ENCODE measurements at places on chromosomes 5 and 9. TPM values are rescaled to one million over a fixed set of nuclear protein-coding genes. Genes with fewer than 3 reads are reported as not detected.

GRCh38 chr9:93020771-93021670, 37.5 kb upstream of the SUSD3 start:
- peak; percentile 43 for DNase-seq

The GIN1 gene
- 8.7 TPM for total RNA-seq

GRCh38 chr5:165508861-165509260, 2003.4 kb downstream of the MAT2B start:
- DNase-seq, result no peak

The LCN9 gene
- total RNA-seq, result not detected

- DNase-seq, result no peak
These were observed 53.2 kb downstream of the BOD1 start for GRCh38 chr5:173563246-173563645.

DNA sequence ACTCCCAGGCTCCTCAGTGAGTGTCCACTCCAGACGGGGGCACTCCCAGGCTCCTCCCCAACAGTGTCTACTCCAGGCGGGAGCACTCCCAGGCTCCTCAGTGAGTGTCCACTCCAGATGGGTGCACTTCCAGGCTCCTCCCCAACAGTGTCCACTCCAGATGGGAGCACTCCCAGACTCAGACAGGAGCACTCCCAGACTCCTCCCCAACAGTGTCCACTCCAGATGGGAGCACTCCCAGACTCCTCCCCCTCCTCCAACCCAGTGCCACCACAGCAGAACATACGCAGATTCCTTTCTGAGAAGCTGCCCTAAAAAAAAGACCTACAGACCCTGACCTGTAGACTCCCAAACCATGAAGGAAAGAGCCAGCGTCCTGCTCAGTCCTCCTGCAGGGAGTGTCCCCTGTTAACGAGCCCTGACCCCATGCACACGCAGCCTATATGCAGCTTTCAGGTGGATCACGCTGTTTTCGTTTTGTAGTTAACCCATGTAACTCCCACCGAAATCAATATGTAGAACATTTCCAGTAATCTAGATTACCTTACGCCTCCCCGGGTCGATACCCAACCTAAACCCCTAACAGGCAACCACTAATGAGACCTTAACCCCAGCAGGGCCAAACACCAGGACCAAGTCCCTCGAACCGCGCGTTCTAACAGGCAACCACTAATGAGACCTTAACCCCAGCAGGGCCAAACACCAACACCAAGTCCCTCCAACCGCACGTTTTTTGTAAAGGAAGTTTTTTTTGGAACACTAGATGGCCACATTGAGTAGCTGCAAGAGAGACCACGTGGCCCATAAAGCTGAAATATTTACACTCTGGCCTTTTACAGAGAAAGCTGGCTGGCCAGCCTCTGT, 15.7 kb downstream of the PNPLA7 start:
- peak; percentile 33 for DNase-seq

GRCh38 chr5:93054424-93055163, 526.4 kb downstream of the NR2F1-AS1 start:
- no peak for DNase-seq

DNA sequence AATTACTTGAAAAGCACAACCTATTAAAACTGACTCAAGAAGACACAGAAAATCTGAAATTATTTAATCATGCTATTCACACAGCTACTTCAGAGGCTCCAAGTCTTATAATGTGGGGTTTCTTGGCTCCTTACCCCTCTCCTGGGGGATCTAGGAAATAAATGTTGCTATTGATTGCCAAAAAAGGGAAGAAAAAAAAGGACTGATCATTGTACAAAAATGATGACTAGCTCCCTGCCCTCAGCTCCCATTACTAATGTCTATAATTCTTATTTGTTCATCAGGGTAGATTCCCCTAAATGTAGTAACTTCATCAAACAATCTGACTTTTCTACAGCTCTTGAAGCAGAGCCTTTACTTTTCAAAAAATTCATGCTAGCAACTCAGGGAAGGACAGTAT, 3.3 kb upstream of the SMC5 start:
- DNase-seq, result no peak

- no peak for DNase-seq
These were observed 12.8 kb upstream of the KCNV2 start for GRCh38 chr9:2704504-2704903.

- peak; percentile 13 for DNase-seq
These were observed 31.7 kb downstream of the GSN start for GRCh38 chr9:121299467-121300282.

The TMEM252 gene
- not detected for total RNA-seq

- DNase-seq, result no peak
These were observed 74.9 kb upstream of the OTULINL start for GRCh38 chr5:14506661-14507060.

DNA sequence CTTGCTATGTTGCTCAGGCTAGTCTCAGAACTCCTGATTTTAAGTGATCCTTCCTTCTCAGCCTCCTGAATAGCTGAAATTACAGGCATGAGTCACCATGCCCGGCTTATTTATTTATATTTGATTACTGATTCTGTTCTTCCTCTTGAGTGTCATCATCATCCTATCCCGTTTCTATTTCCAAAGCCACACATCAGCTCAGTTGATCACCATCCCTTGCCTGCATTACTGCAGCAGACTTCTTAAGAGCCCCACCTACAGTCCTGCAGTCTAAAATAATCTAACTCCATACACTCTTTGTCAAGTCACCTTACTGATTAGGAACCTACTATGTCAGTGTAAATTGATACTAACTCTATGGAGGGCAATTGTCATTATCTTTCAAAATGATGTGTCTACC, 138.9 kb upstream of the RAI14 start:
- no peak for DNase-seq

The HK3 gene
- total RNA-seq, result 0.22 TPM

The ENTPD2 gene
- total RNA-seq, result not detected

GRCh38 chr9:90188656-90189055, 454.0 kb downstream of the DIRAS2 start:
- DNase-seq, result no peak

DNA sequence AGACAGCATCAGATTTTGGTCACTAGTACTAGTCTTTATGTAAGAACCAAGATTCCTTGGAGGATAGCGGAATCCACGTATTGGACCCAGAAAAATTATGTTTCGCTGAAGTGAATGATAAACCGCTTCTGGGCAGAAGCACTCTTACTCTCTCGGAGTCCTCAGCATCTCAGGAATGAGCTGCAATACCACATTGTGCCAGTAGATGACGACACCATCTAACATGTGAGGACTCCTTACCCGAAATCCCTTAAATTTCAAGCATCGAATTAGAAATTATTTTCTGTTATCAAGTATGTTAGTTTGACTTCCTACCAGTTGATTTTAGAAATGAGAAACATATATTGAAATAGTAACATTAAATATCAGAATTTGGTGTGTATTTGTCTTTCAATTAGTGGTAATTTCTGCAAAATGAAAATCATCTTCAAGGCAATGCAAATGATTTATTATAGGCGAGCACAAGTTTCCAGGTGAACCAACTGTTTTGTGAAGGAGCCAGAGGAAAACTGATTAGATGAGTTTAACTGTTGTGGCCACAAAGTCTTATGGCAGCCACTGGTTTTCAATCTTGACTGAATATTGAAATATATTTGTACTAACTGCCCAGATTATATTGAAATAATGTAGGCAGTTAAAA, 66.0 kb upstream of the CAMK4 start:
- peak; percentile 86 for DNase-seq

GRCh38 chr5:60092671-60093422, 199.3 kb upstream of the PDE4D start:
- no peak for DNase-seq

GRCh38 chr9:129939431-129939830, 103.6 kb downstream of the FNBP1 start:
- no peak for DNase-seq

DNA sequence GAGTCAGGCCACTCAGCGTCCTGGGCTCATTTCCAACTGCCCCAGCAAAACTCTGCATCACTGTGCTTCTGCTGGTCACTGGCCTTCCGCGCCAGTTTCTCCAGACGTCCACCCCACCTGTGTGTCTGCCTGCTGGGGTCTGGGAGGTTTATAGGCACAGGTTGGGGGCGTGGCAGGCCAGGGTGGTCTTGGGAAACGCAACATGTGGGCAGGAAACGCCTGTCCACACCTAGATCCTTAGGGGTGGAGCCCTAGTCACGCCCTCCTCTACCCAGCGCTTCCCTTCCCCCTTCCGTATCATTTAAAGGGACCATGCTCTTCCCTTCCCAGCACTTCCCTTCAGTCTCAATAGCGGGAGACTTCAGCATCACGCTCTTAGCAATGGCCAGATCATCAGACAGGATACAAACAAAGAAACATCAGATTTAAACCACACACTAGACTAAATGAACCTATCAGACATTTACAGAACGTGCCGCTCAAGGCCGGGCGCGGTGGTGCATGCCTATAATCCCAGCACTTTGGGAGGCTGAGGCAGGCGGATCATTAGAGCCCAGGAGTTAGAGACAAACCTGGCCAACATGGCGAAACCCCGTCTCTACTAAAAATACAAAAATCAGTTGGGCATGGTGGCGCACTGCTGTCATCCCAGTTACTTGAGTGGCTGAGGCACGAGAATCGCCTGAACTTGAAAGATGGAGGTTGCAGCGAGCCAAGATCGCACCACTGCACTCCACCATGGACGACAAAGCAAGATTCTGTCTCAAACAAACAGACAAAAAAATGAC, 11.8 kb upstream of the BTNL9 start:
- no peak for DNase-seq

DNA sequence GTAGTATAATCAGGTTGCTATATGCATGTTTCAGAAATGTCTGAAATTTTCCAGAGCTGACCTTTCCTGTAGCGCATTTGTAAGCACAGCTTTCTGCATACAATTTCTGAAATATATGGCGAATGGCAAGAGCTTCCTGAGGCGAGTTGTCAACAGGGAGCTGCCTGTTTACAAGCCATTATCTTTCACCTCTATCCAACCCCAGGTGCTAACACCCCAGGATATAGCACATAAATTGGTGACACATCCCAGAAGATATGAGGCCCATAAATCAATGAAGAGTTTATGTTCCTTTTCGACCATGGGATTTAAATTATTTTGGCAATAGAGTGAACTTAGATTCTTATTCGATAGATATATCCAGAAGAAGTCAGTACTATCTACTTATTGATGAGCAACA, 379.8 kb downstream of the KDM4C start:
- DNase-seq, result no peak

The ORM2 gene
- total RNA-seq, result not detected

The PCDHA12 gene
- total RNA-seq, result not detected

GRCh38 chr9:116662646-116663310, 24.3 kb upstream of the TRIM32 start:
- no peak for DNase-seq

- DNase-seq, result no peak
These were observed 3.3 kb upstream of the DCTN3 start for GRCh38 chr9:34623374-34624235.

DNA sequence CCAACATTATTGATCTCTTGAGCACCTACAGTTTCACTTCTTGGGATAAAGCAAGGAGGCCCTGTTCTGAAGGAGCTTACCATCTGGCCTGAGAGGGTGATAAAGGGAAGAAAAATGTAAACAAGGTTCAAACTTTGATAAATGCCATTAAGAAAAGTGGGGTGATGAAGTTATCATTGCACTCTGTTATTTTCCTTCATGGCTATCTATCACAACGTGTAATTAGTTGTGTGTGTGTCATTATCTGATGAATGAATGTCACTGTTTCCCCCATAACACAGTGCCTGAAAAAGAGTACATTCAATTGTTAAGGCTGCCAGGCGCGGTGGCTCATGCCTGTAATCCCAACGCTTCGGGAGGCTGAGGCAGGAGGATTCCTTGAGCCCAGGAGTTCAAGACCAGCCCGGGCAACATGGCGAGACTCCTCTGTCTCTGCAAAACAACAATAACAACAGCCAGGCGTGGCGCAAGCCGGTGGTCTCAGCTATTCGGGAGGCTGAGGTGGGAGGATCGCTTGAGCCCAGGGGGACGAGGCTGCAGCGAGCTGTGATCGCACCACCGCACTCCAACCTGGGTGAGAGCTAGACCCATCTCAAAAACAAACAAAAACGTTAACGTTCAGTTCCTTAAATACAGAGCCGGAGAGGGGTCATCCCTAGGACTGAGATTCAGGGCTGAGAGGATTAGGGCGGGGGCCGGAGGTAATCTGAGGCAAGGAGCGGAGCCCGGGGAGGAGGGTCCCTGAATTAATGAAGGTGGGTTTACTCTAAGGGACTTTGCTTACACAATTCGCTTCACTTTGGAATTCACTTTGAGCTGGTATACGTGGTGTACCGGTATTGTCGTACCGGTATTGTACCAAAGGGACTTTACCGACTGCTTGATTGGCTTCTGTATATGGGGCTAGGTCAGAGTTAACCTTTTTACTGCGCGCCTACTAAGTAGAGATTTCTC, 917 bp downstream of the NHP2 start:
- no peak for DNase-seq

- no peak for DNase-seq
These were observed 1028.5 kb upstream of the ACO1 start for GRCh38 chr9:31355965-31356364.

The BRD9 gene
- 59.1 TPM for total RNA-seq

The EPB41L4A gene
- total RNA-seq, result 1.2 TPM

DNA sequence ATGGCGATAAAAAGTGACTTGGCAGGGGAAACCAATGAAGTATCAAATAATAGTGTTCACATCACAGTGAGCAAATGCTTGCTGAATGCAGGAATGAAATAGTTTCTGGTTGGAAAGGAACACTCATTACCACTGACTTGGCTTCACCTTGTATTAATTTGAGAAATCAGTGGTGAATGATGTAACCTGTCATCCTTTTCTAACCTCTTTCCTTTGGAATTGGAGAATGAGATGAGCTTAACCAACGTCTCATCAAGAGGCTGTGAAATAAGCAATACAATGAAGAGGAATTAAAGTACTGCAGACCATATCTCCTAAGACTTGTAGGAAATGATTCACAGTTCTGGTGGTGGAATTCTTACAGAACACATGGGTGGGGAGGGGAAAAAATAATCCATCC, 192.2 kb downstream of the DMAC1 start:
- DNase-seq, result no peak

The CDKN2A gene
- total RNA-seq, result 16.6 TPM

The KCNV2 gene
- total RNA-seq, result not detected

The NELFB gene
- total RNA-seq, result 66.6 TPM

DNA sequence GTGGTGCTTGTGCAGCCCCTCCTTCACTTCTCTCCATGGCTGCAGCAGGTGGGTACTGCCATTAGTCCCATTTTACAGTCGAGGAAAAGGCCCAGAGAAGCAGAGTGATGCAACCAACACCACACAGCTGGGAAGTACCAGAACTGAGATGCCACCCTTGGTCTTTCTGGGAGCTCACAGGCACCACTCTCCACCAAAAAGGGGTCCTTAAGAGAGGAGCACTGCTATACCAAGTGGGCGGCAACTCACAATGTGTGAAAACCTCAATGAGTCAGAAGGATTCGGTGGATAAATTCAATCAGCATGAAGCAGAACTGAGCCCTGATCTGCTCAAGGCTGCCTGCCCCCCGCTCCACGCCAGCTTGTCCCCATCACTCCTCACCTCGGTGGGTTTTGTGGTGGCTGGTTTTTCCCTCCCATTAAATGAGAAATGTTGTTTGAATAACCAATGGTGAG, 213.7 kb downstream of the FSTL4 start:
- DNase-seq, result no peak
